ENCODE measurements at places on chromosomes 4 and X.

DNA sequence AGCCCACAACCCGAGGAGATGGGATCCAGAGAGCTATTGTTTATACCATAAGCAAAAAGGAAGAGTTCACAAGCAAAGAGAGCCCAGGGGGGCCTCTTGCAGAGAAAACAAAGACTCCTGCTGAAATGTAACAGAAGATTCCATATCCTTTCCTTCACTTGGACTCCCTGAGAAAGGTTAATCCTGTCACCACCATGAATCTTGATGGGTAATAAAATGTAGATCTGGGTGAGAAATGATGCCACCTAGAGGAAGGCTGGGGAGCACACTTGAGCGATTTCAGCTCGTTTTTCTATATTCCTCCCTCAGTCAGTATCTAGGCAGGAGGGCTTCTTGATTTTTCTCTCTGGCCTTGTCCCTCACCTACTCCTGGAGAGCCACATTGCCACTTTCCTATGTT lies 10.2 kb upstream of the KCNE5 start:
- no peak for DNase-seq

GRCh38 chr4:13365195-13365594 lies 118.9 kb downstream of the RAB28 start:
- DNase-seq = no peak

DNA sequence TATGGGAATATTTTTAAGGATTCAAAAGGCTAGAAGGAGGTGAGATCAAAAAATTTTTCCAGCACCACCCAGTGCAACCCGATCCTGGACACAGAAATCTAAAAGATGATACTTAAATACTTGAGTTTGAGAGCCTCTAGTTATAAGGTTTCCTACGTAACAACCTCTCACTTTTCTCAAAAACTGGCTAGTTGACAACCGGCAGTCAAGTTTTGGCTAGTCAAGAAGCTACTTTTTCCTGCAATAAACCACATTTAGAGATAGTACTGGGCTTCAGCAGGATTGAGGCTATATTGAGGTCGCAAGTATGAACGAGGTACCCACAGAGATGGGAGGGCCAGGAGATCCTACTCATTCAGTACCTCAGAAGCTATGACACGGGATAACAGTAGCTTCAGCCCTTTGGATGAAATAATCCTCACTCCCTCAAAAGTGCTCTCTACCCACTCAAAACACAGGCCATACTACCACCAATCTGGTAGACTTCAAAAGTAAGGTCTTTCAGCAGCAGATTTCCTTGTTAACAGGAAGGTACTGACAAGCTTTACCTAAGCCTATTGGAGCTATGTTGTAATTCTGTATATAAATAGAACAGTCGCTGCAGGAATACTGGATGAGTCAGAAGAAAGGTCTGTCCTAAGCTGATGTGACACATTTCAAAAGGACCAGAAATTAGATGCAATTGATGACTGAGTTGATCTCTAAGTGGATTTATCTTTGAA lies 1.5 kb upstream of the TSPAN5 start:
- no peak for DNase-seq

GRCh38 chr4:61872983-61873382 lies 672.9 kb downstream of the ADGRL3 start:
- no peak for DNase-seq

DNA sequence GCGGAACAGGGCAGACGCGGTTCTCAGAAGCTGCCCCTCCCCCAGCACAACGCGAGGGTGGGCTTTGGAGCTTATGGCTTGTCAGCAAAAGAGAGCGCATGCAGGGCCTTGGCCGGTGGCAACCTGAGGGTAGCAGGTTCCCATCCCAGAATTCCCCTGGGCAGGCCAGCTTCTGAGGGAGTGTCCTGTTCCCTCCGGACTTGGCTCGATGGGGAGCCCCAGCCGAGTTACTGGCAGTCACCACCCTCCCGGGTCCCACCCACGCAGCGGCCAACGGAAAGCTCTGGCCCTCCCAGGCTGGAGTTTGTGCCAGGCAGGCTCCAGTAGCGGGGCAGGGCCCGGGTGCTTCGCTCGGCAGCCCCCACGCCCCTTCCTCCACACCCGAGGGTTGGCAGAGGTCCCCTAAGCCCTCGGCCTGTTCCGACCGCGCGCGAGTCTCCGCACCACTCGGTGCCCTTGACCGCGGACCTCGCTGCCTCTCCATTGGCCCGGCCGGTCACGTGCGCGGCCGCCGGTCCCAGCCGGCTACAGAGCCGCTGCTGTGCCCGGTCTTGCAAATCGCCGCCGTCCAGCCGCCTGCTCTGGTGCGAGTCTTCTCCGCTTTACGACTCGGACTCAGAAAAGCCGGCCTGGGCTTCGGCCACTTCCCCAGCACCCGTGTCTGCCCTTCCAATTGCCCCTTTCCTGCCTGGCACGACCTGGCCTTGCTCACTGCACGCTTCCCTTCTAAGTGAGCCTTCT lies 20.9 kb upstream of the MTM1 start:
- no peak for DNase-seq

GRCh38 chrX:1582686-1583437 lies 8.5 kb upstream of the AKAP17A start:
- DNase-seq = no peak

DNA sequence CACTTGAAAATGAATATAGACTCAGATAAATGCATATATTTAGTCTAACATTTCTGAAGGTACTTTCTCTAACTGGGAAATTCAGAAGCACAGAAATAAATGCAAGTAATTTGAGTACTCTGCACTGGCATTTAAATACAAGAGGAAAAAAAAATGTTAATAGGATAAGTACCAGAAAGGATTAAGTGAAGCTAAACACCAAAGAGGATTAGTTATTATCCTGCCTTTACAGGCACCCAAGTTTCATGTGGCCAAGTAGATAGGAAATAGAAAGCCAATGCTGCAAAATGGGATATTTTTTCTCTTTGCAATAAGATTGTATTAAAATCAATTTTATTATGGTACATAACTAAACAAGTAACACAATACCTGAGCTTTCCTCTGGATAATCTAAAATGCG lies 762.5 kb downstream of the PCDH7 start:
- DNase-seq = no peak

DNA sequence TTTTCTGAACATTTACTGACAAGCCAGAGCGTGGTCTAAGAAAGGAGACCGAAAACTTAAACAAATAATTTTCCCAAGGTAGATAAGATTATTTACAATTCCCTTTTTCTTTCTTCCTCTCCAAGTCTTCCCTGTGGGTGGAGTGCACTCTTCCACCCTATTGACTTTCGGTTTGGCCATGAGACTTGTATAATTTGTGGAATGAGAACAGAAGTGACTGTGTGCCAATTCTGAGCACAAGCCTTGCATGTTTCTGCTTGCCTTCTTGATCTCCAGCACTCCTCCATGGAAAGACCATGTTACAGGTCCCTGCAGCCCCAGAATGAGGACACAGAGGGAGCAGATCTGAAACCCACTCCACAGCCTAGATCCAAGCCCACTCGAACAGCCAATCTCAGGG lies 150.0 kb upstream of the HPGD start:
- DNase-seq = no peak

- DNase-seq = no peak
Measured at GRCh38 chr4:121192480-121192879, 28.4 kb upstream of the TNIP3 start.

GRCh38 chr4:184807797-184808712 lies 17.7 kb downstream of the ACSL1 start:
- DNase-seq = no peak

GRCh38 chr4:53706422-53707032 lies 115.2 kb upstream of the LNX1 start:
- DNase-seq = no peak

- no peak for DNase-seq
Measured at GRCh38 chr4:31701256-31701655, 981.1 kb downstream of the PCDH7 start.

- DNase-seq = no peak
Measured at GRCh38 chr4:141636771-141637460, 533 bp downstream of the IL15 start.

DNA sequence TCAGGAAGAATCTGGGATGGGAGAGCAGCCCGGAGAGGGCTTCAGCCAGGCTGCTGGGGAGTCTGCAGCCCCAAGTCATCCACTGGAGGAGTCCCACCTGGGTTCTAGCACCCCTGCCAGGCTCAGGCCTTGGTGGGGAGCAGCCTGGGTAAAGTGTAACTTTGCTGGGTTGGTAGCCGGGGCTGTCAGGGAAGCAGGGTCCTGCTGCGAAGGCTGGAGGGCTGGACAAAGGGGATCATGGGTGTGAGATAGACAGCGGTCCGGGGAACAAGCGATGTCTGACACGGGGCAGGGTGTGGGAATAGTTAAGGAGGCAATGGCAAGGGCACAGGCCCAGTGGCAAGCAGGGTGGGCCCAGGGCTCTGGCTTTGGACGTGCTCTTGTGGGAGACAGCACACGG lies 37.6 kb downstream of the PDHA1 start:
- no peak for DNase-seq

DNA sequence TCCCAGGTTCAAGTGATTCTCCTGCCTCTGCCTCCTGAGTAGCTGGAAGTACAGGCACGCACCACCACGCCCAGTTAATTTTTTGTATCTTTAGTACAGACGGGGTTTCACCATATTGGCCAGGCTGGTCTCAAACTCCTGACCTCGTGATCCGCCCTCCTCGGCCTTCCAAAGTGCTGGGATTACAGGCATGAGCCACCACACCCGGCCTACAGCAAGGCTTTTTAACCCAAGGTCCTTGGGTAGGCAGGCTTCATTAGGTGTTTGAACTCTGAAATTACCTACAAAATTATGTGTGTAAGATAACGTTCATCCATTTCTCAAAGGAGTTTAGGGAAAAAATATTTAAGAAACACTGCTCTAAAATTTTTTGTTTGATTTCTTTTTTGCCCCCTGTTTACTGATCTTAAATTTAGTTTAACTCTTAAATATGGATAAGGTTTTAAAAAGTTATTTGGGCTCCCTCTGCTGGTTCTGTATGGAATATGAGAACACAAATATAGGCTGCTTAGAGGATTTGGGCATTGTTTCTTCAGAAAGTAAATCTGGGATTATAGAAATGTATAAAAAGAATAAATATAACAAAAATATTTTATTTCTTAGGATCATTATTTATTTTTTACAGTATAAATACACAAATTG lies 92.8 kb downstream of the CBR4 start:
- no peak for DNase-seq

- DNase-seq = no peak
Measured at GRCh38 chr4:47631161-47631560, 146.1 kb downstream of the ATP10D start.

DNA sequence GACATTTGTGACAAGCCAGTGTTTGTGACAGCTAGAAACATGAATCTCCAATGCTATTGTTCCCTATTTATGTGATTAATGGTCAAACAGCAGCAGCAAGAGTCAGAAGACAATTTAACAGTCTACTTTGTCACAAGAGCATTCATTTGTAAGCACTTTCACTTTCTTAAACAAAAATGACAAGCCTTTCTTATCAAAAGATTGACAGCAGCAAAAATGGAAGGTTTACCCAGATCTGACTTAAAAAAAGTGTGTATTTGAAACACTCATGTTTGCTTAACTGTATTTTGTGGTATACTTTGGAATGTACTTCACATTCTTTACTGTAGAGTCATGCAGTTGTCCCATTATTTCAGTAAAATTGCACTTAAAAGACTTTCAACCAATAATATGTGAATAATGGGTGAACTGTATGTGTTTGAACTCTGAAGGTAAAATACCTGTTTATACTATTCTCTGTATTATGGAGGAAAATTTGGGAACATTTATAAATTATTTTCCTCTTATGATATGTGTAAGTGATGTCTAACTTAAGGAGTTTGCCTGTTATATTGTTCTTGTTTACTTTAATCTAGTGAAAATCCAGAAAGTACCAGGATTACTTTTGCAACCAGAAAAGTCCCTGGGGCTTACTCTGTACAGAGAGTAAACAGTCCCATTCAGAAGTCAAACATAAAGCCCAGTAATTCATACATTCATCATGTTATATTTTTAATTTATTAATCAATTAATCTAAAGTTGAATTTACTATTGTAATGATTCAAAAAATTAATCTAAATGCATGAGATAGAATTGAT lies 314.9 kb upstream of the TRAM1L1 start:
- DNase-seq = no peak

DNA sequence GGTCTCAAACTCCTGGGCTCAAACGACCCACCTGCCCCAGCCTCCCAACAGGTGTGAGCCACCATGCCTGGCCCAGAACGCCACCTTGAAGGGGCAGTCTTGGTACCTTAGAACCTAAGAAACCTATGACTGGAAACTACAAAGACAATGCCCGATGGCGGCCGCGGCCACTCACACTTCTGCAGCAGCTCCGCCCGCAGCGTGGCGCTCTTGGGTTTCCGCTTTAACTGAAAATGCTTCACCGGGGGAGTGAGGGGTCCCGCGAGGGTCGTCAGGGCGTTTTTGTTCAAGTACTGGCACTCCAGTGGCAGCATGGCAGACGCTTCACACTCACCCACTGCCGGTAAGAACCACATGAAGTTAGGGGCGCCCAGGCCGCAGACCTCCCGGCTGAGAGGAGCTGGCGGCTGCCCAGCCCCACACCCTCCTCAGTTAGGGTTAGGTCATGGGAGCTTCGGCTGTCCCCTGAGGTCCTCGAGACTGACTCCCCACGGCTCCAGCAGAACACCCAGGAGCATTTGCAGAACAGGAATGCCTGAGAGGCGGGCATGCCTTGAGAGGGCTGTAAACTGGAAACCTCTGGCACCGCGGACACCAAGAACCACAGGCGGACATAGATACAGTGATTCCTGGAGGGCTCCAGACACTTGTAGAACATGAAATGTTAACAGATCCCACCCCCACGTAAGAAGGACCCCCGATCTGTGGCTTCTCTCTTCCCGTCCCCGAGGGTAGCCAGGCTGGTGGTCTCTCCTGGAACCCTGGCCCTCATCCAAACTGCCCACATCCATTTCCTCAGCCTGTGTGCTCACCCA lies 19.0 kb downstream of the NELFA start:
- DNase-seq = no peak

DNA sequence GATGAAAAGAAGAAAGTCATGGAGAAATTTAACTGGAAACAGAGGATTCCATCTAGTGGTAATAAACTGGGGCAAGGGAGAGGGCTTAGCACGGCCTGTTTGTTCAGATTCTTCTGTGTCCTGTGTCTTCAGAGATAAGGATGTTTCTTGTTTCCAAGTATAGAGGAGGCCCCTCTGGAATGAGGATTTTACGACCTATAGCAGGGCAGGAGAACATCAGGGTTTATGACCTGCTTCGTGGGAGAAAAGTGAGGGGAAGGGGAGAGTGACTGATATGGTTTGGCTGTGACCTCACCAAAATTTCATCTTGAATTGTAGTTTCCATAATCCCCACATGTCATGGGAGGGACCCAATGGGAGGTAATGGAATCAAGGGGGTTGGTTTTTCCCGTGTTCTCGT lies 93.0 kb upstream of the LDB2 start:
- no peak for DNase-seq

- no peak for DNase-seq
Measured at GRCh38 chrX:25006586-25007058, 9.1 kb downstream of the ARX start.

GRCh38 chrX:153649178-153649914 lies 2.3 kb downstream of the DUSP9 start:
- DNase-seq = no peak

DNA sequence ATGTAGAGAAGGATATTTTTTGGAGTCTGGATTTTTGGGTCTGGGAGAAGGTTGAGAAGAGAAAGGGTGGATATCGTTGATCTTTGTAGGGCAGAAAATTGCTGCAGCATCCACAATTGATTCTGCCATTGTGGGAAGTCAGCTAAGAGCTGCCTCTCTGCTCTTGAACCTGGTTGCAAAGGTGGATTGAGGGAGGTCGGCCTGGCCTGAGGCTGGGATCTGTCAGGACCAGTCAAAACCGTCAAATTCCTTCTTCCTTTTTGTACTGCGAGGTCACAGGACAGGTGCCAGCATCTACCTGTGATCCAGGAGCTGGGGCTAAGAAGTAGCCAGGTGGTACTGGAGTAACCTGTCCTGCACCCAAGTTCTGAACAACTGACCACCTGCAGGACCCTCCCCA lies 93.7 kb downstream of the SHOX start:
- no peak for DNase-seq
